ENCODE measurements at places on chromosomes 1 and 21.

DNA sequence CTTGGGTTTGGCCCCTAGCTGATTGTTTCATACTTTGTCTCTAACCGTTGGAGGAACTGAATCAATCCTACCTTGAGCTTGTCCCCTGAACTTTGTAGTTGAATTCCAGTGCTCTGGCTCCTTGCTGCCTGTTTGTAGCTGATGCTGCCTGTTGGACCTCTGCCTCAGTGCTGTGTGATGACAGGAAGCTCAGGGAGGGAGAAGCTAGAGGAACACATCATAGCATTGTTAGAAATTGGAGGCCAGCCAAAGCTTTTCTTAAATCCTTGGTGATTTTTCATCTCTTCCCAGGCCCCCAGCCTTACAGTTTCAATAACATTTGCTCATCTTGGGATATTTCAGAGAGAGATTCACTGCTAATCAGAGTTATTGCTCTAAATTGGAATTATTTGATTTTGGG, 34.0 kb downstream of the MACF1 start:
- peak; percentile 76 for DNase-seq

GRCh38 chr1:222546091-222546490, 1.8 kb downstream of the HHIPL2 start:
- no peak for DNase-seq

GRCh38 chr1:109619576-109620400, at the start of the genes AMPD2 and GNAT2:
Gene AMPD2 (plus strand): TSS chr1:109619837. CDS start chr1:109621176, 1,339 bp downstream.
Gene GNAT2 (minus strand): TSS chr1:109619616. CDS start chr1:109612870, 6,746 bp downstream.
- peak; percentile 79 for DNase-seq

GRCh38 chr1:913491-914130, 10.1 kb upstream of the SAMD11 start:
- DNase-seq = no peak

- DNase-seq = no peak
Observed at GRCh38 chr1:246081138-246081702, 425.9 kb downstream of the SMYD3 start.

DNA sequence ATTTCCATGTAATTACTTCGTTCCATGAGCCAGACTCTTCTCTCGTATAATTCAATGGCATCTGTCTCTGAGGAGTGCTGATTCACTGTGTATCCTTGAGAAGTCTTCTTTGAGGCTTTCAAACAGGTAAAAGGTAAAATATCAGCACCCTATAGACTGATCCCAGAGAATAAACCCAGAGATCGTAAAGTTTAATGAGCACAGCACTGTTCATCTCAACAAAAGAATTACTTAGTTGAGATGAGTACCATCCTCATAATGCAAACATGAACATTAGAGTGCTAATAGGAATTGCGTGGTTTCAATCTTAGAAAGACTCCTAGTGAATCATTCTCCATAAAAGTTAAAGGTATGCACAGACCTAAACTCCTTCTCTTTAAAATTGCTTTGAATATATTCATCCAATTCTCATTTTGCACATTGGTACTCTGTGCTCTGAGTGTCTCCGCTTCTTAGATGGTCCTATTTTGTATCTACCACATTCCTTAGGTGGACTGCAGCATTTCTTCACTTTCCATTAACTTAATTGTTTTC, 97.2 kb downstream of the TBX15 start:
- no peak for DNase-seq

DNA sequence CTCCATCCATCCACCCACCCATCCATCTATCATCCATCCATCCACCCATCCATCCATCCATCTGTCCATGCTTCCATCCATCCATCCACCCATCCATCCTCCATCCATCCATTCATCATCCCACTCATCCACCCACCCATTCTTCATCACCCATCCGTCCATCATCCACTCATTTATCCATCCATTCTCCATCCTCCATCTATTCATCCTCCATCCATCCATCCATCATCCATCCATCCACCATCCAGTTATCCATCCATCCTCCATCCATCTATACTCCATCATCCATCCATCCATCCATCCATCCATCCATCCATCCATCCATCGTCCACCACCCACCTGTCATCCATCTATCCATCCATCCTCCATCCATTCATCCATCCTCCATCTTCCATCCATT, 32.1 kb upstream of the ACTRT2 start:
- no peak for DNase-seq

GRCh38 chr1:71083271-71083670, 2.4 kb upstream of the ZRANB2 start:
- DNase-seq = no peak

GRCh38 chr1:67627906-67628305, 57.1 kb upstream of the GADD45A start:
- DNase-seq = no peak

- DNase-seq = no peak
Observed at GRCh38 chr1:224456637-224456953, 22.0 kb upstream of the WDR26 start.

DNA sequence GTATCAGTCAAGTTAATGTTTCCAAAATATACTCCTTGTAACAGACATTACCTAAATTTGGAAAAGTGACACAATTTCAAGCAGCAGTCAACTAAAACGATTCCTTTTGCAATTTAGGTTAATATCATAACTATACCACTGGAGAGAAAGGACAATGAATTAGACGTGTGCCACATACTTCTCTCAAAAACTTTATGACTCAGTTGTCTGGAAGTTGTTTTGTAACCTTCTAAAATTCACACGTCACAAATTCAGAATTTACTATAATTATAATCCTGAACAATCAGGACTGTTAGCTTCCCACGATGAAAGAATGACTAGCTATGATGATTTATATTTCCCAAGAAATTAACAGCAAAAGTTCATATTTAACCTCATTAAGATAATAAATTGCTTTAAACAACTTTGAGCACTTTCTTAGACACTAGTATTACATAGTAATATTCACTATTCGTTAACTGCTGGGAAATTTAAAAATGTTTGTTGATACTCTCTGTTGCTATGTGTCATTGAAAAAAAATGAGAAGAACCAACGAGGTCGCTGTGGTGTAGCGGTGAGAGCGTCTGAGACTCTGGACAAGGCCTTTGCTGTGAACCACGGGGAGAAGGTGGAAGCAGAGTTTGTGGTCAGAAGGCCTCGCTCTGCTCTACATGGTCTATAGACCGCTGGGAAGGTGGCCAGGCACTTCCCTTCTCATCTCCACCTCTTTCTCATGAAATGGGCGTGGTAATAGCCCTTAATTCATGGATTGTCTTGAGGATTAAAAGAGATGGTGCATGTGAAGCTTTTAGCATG, 27.9 kb upstream of the BATF3 start:
- DNase-seq = peak; percentile 75

GRCh38 chr1:33305016-33305415, 15.9 kb downstream of the A3GALT2 start:
- no peak for DNase-seq

DNA sequence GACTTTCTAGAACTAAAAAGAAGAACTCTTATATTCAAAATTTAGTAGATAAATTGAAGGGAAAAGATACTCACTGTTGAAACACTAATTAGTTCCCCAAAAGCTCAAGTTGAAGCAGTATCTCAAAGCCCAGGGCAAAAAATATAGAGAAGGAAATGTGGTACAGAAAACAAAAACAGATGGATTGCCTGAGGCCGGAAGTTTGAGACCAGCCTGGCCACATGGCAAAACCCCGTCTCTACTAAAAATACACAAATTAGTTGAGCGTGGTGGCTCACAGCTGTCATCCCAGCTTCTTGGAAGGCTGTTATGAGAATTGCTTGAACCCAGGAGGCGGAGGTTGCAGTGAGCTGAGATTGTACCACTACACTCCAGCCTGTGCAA, 36.0 kb downstream of the FAM177B start:
- no peak for DNase-seq

DNA sequence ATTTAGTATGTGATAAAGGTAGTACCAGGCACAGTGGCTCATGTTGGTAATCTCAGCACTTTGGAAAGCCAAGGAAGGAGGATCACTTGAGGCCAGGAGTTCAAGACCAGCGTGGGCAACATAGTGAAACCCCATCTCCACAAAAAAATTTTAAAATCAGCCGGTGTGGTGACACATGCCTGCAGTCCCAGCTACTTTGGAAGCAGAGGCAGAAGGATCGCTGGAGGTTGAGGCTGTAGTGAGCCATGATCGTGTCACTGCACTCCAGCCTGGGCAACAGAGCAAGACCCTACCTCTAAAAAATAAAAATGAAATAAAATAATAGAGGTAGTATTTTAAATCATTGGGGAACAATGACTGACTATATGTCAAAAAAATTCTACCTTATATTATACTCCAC, 17.2 kb downstream of the SASS6 start:
- no peak for DNase-seq

DNA sequence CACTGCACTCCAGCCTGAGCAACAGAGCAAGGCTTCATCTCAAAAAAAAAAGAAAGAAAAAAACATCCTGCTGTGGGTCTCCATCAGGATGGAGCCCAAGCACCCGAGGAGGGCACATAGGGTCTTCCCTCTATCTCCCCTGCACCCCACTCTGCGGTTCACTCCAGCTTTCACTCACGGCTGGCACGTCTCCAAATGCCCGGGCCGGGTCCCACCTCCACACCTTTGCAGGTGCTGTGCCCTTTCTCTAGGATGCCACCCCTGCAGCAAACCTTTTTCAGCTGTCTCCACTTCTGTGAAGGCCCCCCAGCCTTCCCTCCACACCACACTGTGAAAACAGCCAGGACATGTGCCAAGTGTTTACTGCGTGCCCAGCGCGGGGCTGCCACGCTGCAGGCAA, 22.4 kb upstream of the DDOST start:
- no peak for DNase-seq

DNA sequence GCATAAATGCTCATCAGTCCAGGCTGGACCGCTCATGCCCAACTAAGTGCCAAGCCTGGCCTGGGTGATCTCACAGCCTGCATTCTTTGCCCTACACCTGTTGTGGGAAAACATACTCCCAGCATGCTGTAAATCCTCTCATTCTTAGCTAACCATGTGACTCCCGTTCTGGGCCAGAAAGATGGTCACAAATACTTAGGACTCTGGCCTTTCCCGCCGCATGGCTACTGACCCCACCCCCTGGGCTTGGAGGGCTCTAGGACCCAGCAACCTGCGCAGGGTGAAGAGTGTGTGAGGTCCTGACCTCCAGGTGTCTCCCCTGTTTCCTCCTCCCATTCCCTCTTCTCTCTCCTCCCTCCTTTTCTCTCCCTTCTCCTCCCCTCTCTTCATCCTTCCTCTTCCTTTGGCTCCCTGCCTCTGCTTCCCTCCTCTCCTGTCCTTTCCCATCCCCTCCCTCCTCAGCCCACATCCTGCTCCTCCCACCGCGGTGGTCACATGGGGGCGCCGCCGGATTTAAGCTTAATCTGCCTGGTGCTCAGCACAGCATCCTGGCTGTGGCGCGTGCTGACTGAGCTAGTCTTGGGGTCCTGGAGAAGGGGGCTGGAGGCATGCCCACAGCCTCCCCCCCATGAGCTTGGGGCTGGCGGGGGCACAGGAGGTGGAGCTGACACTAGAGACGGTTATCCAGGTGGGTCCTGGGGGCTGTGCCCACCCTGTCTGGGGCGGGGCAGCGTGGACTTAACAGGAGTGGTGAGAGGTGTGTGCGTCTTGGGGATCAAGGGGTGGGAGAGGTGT, at the start of gene CROCC:
CROCC (plus strand) TSS at position 541 of the 795 bp plus-strand sequence; CDS start at position 629, 88 bp downstream.
- peak; percentile 37 for DNase-seq

DNA sequence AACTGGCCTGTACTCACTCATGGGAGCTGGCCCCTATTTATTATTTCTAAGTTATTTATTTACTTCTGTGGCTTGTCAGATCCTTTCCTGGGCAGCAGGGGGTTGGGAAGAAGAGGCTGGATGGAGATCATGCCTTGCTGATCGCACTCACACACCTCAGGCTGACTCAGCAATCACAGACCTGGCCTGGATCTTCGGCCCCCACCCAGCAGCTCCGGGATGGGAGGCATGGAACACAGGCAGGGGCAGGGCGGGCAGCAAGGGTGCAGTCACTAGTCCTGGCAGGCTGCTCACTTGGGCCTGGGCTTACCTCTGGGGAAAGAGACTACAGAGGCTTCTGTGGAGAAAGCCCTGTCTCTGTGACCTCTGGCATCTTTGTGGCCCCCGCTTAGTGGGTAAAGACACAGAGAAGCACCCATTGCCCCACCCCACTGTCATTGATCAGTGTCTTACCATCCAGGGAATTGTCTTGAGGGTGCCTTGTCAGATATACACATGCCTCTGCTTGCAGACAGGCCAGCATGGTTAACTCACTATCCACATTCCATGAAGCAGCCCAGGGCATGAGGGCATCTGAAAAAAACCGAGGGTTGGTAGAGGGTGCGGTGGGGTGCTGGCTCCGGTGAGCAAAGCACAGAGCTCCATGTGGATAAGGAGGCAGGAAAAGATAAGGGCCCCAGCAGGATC, 3.7 kb downstream of the ARTN start:
- DNase-seq = no peak

DNA sequence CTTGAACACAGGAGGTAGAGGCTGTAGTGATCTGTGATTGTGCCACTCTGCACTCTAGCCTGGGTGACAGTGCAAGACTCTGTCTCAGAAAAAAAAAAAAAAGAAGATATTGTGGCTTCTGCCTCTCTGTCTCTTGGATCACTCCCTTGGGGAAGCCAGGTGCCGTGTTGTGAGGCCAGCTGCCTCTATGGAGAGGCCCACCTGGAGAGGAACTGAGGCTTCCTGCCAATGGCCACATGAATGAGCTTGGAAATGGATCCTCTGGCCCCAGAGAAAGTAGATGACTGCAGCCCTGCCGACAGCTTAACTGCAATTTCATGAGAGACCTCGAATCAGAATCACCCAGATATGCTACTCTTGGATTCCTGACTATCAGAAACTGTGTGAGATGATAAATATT, 19.7 kb upstream of the AK2 start:
- no peak for DNase-seq

GRCh38 chr1:20142001-20142710, 3.0 kb downstream of the PLA2G2F start:
- no peak for DNase-seq

- no peak for DNase-seq
Observed at GRCh38 chr1:235073968-235074522, 54.6 kb downstream of the TOMM20 start.

- DNase-seq = peak; percentile 74
Observed at GRCh38 chr1:235946571-235946981, 79.9 kb upstream of the LYST start.

DNA sequence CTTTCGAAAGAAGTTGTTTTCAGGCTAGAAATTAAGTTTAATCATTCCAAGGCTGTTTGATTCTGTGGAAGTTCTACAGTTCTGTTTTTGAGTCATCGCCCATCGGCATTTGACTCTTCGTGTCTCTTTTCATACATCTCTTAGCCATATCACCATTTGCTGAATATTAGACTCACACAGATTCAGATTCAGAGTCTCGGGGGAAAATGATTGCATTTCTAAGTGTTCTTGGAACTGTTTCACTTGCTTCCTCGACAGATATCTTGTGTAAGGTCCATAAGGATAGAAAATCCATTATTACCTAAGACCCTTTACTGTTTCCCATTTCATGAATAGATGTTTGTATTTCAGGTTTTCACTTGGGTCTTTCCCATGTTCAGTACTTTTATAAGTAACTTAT, 237.0 kb upstream of the SGIP1 start:
- no peak for DNase-seq

- no peak for DNase-seq
Observed at GRCh38 chr1:58398714-58399113, 147.8 kb downstream of the OMA1 start.

GRCh38 chr1:202658769-202659168, 51.5 kb downstream of the SYT2 start:
- no peak for DNase-seq

All from brain microvascular endothelial cell (primary cell).